ENCODE measurements at places on chromosomes 12 and 14. TPM values are rescaled to one million over a fixed set of nuclear protein-coding genes. Genes with fewer than 3 reads are reported as not detected.

Gene GALNT8
- not detected for polyA plus RNA-seq

Gene MGST1
- 1,023 TPM for polyA plus RNA-seq

Gene TAS2R13
- polyA plus RNA-seq, result not detected

Gene DBX2
- polyA plus RNA-seq, result not detected

Gene ERBB3
- polyA plus RNA-seq, result 1.9 TPM

Gene MYH7
- not detected for polyA plus RNA-seq

Gene DEPDC4
- polyA plus RNA-seq, result 1.5 TPM

Gene BATF
- not detected for polyA plus RNA-seq

Gene PNP
- polyA plus RNA-seq, result 24.6 TPM

Gene HDAC7
- 46.2 TPM for polyA plus RNA-seq

Gene KRT5
- not detected for polyA plus RNA-seq

Gene ACOT6
- polyA plus RNA-seq, result not detected

DNA sequence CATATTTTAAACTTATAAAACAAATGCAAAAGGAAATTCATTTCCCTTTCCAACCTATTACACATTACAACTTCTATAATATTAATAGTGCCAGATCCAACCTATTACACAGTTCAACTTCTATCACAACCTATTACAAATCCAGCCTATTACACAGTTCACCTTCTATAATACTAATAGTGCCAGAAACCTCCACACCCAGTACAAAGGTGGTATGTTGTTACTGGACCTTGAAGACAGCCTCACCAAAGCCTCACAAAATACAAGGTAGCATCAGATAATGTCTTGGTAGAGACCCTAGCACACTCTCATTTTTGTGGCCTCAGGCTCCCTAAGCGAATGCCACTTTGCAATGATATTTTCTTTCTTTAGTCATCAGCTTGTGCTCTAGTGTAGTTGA, 68.7 kb upstream of the PELI2 start:
- no peak for DNase-seq

GRCh38 chr14:34350903-34351302, 111.1 kb downstream of the SPTSSA start:
- DNase-seq, result no peak

- DNase-seq, result no peak
These were observed 115.4 kb downstream of the BCAT1 start for GRCh38 chr12:24833513-24833912.

GRCh38 chr12:77954206-77954555, 123.5 kb downstream of the NAV3 start:
- DNase-seq, result peak; percentile 32

- peak; percentile 49 for DNase-seq
These were observed 649.8 kb downstream of the RPS29 start for GRCh38 chr14:48936362-48936761.

GRCh38 chr12:27580561-27581330, 56.7 kb downstream of the PPFIBP1 start:
- DNase-seq, result no peak

- DNase-seq, result peak; percentile 26
These were observed 406.6 kb upstream of the SYT1 start for GRCh38 chr12:78457938-78458337.

DNA sequence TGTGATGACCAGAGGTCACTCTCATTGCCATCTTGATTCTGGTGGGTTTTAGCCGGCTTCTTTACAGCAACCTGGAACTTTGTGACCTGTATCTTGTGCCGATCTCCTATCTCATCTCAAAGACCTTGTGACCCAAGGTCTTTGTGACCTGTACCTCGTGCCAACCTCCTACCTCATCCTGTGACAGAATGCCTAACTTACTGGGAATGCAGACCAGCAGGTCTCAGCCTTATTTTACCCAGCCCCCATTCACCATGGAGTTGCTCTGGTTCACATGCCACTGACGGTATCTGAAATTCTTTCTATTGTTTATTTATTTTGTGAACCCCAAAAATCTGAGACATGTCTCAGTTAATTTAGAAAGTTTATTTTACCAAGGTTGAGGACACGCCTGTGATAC, 7.4 kb upstream of the HSPB8 start:
- DNase-seq, result no peak

GRCh38 chr14:24366721-24367513, 1.1 kb upstream of the NFATC4 start:
- peak; percentile 98 for DNase-seq

GRCh38 chr14:31283578-31284252, 76.1 kb upstream of the HECTD1 start:
- DNase-seq, result no peak

GRCh38 chr14:30796707-30797106, 77.7 kb upstream of the COCH start:
- DNase-seq, result no peak

GRCh38 chr12:49811136-49811535, 17.1 kb downstream of the NCKAP5L start:
- DNase-seq, result no peak

GRCh38 chr12:25056011-25056410, 107.1 kb upstream of the BCAT1 start:
- no peak for DNase-seq

DNA sequence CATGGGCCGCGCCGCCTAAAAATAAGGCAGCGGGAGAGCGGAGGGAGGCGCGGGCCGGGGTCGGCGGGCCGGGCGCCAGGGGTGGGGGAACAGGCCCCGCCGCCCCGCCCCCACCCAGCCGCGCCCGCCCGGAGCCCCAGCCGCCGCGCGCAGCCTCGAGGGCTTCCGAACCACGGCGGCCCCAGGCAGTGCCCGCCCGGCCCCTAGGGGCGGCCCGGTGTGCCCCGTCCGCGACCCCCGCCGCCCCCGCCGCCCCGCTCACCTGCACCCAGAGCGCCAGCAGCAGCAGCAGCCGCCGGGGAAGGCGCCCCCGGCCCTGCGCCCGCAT, 519 bp downstream of the JAG2 start:
- DNase-seq, result no peak

GRCh38 chr14:103118018-103118662, 5.1 kb upstream of the TNFAIP2 start:
- peak; percentile 28 for DNase-seq

- DNase-seq, result peak; percentile 6
These were observed 47.9 kb upstream of the PTGDR start for GRCh38 chr14:52219488-52220084.

DNA sequence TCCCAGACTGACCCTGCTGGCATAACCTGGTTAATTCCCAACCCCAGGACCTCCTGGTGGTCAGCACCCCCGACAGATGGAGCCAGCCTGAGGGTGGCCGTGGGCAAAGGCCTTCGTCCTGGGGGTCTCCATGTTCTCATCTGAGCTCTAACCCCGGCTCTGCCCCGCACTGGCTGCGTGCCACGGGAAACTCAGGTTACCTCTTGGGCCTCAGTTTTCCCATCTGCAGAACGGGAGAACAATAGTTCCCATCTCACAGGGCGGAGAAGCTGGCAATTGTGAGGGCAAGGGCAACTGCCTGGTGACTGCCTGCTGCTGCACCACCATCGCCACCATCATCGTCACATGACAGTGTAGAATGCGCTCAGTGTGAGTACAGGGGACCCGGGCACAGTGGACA, 77.9 kb downstream of the RFLNA start:
- DNase-seq, result no peak

DNA sequence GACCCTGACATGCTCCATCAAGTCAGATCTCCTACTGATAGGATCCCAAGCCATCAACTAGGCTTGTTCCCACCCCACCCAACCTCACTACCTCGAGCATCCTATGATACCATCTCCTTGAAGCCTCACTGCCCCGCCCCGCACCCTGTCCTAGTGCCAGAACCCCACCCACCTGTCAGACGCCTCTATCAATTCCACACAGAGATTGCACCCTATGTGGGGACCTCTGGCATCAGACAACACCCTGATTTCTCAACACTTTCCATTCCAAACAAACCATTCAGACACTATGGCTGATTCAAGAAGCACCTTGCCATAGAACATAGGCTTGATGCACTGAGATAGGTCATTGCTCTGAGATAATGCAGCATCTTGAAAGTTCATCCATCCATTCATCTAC, 3.1 kb upstream of the GLTP start:
- no peak for DNase-seq

- no peak for DNase-seq
These were observed 1077.6 kb downstream of the GALC start for GRCh38 chr14:86915406-86915805.

- DNase-seq, result no peak
These were observed 35.2 kb upstream of the TMTC2 start for GRCh38 chr12:82651489-82651888.

GRCh38 chr12:89470741-89471509, 53.7 kb downstream of the GALNT4 start:
- peak; percentile 66 for DNase-seq

DNA sequence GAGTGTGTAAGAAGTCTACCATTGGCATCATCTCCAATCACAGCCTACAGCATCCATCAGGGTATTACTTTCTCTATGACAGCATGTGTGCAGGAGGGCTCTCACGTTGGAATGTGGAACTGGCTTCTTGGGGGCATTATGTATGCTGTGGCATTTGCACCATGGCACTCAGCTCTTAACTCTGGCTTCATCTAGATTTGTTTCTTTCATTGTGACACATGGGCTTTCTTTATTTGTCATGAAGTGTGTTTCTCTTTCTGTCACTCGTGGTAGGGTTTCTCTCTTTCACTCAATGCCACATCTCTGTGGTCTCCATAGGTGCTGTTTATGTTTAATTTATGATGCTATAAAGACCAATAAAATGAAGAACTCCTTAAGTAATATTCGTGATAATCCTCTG, 191.2 kb upstream of the GARIN2 start:
- no peak for DNase-seq

DNA sequence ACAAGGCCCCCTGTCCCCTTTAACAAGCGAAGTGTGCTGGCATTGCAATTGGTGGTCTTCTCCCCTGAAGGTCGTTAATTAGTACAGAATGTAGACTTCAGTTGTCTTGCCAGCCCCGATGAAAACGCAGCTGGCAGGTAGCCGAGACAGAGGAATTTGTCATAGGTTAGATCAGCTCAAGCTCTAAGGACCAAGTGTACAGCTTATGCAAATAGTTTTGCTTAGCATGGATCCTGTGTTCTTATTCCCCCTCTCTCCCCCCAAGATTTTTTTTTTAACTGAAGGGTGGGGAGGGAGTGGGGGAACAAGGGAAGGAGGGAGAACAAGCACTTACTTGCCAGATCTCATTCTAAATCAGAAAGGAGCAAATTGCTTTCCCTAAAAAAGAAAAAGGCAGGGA, 58.6 kb upstream of the PARP11 start:
- DNase-seq, result no peak

DNA sequence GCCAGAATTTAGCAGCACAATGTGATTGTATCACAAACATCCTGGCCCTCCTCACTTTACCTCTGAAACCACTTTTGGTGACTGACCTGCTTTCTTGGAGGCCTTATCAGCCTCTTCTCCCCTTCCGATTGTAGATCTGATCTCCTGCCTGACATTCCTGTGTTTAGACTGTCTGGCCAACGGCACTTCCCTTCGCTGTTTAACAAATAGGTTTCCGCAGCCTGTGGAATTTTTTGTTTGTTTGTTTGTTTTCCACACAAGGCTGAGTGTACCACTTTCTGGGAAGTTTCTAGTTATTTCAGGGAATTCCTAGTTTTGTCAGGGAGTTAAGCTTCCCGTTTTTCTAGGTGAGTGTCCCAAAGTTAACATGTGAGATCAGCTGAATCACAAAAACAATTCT, 65.9 kb upstream of the CDKN3 start:
- no peak for DNase-seq
